ENCODE measurements at places on chromosomes 1 and 21. TPM values are rescaled to one million over a fixed set of nuclear protein-coding genes. Genes with fewer than 3 reads are reported as not detected.
A peak's percentile ranks its signal among the peaks of the same experiment; 100 is the strongest.

DNA sequence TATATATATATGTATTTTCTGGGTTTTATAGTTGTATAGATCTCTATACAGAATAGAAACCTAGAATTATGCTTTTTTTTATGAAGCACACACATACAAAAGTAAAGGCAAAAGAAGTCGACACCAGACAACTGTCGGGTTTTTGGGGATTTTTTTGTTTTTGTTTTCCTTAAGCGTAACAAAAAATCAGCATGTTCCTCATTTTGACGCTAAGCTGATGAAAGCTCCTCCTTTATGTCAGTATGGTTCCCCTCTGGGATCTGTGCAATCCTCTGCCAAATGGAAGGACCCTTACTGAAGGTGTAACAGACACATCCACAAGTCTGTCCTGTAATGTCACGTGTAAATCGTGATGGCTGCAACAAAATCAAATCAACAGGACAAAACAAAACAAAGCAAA is 226.2 kb downstream of the RHOU start:
- peaks cover 6% of the 10 kb centered on the region for H3K4me1 ChIP-seq
- no peak overlapping the region for H3K27ac ChIP-seq
- no peaks in the 10 kb centered on the region for H3K27me3 ChIP-seq
- DNase-seq: no peak
- H3K36me3 ChIP-seq: no peaks in the 10 kb centered on the region

GRCh38 chr1:43383449-43383848 is 6.2 kb downstream of the MED8 start:
- H3K27ac ChIP-seq: no peak overlapping the region
- peaks cover 8% of the 10 kb centered on the region for H3K36me3 ChIP-seq
- DNase-seq: no peak
- peaks cover 17% of the 10 kb centered on the region for H3K4me1 ChIP-seq
- no peak overlapping the region for H3K4me3 ChIP-seq

DNA sequence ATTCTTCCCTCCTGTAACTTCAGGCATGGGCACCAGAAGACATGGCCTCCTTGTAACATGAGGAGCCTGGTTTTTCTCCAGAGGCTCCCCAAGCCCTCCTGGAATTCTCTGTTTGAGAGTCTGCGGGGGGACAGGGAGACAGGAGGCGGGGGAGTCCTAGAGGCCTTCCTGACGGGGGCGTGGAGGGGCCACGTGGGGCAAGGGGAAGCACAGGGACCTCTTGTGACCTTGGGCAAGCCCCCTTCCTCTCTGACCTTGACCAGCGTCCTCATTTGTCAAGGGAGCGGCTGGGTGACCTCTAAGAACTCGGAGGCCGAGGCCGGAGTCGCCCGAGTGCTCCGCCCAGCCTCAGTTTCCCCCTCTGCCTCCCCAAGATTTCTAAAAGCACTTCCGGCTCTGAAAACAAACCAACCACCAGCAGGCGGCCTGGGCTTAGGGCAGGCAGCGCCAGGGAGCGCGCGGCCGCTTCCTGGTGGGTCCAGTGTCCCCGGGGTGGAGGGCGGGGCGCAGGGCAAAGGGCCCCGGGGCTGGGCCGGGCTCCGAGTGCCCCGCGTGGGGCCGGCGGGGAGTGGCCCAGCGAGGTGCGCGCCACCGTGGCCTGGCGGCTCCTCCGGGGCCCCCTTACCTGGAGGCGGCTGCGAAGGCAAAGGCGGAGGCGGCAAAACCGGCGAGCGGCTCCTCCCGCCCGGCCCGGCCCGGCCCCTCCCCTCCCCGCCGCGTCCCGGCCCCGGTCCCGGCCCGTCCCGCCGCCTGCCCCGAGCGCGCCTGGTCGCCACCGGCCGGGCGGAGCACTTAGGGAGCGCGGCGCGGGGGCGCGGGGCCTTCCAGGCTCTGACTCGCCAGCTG is at the start of gene TMCO4:
Gene TMCO4 (minus strand): TSS at position 687 of the 846 bp plus-strand sequence. CDS start 19,158 bp downstream, outside the sequence.
- peaks cover 23% of the 10 kb centered on the region for H3K4me1 ChIP-seq
- peak within 1 kb of the TSS; percentile 93 for H3K27ac ChIP-seq
- peak within 1 kb of the TSS; percentile 32 for H3K4me3 ChIP-seq
- no peaks in the 10 kb centered on the region for H3K36me3 ChIP-seq
- H3K27me3 ChIP-seq: no peaks in the 10 kb centered on the region

DNA sequence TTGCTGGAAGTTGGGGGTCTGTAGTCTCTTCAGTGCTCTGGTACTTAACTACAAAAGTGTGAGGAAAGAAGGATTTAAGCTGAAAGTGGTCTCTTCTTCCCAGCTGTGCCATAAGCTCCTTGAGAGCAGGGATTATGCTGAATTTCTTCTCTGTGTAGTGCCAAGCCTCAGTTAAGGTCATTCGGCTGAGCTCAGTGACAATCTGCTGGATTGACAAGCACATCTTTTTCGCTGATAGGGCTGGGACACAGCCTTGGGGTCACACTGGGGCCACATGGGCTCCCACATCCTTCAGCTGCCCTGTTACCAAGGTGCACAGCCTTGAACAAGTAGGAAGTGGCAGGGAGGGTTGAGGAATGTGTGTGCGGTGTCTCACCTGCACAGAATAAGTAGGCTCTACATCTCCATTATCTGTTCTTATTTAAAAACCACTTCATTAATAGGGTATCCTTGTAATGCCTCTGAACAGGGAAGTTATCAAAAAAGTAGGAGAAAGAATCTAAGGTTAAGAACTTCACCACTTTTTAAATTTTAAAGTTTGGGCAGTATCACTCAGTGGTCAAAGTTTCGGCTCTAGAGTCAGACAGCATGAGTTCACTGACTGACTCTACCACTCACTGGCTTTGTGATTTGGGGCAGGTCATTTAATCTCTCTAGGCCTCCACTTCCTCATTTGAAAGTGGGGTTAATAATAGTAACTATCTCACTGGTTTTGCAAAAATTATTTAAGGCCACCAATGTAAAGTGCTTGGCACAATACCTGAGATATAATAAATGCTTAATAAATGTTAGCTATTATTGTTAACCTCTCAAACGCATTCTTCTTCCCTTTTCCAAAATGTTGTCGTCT is 10.3 kb downstream of the ZBTB40 start:
- H3K27ac ChIP-seq: no peak overlapping the region
- peaks cover 23% of the 10 kb centered on the region for H3K4me1 ChIP-seq
- no peak for DNase-seq
- H3K27me3 ChIP-seq: no peaks in the 10 kb centered on the region

DNA sequence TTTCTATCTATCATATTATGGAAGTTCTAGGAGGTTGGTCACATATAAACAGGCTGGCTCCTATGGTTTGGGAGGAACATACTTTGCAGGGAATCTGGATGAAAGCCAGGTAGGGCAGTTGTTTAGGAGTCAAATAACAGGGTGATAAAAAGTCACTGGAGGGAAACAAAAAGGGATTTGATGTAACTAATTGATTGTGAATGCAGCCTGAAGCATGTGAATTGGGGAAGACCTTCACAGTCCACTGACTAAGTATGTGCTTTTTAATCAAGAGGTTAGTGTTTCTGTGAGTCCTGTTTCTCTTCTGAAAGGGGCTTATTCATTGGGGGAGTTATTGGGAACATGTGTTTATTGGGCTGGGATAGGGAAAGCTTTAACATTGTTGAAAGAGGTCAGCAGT is 41.3 kb downstream of the HMCN1 start:
- H3K4me1 ChIP-seq: no peaks in the 10 kb centered on the region
- no peaks in the 10 kb centered on the region for H3K27me3 ChIP-seq
- no peak overlapping the region for H3K27ac ChIP-seq
- no peaks in the 10 kb centered on the region for H3K36me3 ChIP-seq
- no peak overlapping the region for H3K4me3 ChIP-seq

DNA sequence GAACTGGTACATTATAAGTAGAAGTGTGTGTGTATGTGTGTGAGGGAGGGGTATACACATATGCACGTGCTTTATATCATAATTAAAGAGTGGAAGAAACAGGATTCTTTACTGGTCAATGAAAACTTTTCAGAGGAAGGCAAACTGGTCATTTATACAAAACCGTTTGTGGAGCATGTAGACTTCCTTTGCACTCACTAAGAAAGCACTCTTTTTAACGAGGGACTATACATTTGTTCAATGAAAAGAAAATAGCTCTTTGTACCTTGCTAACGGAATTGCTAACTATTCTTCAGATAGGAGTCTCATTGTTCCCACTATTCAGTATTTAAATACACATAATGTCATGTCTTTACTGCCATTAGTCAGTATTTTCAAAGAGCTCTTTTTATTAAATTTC is 219.3 kb downstream of the ST6GALNAC3 start:
- no peaks in the 10 kb centered on the region for H3K36me3 ChIP-seq
- no peaks in the 10 kb centered on the region for H3K4me1 ChIP-seq
- no peak for DNase-seq
- H3K27ac ChIP-seq: no peak overlapping the region
- H3K27me3 ChIP-seq: no peaks in the 10 kb centered on the region
- no peak overlapping the region for H3K4me3 ChIP-seq

- no peaks in the 10 kb centered on the region for H3K27me3 ChIP-seq
- no peaks in the 10 kb centered on the region for H3K36me3 ChIP-seq
- no peak overlapping the region for H3K27ac ChIP-seq
- H3K4me1 ChIP-seq: peaks cover 21% of the 10 kb centered on the region
- no peak for DNase-seq
These were observed 88.3 kb upstream of the SELENON start for GRCh38 chr1:25711555-25712298.

DNA sequence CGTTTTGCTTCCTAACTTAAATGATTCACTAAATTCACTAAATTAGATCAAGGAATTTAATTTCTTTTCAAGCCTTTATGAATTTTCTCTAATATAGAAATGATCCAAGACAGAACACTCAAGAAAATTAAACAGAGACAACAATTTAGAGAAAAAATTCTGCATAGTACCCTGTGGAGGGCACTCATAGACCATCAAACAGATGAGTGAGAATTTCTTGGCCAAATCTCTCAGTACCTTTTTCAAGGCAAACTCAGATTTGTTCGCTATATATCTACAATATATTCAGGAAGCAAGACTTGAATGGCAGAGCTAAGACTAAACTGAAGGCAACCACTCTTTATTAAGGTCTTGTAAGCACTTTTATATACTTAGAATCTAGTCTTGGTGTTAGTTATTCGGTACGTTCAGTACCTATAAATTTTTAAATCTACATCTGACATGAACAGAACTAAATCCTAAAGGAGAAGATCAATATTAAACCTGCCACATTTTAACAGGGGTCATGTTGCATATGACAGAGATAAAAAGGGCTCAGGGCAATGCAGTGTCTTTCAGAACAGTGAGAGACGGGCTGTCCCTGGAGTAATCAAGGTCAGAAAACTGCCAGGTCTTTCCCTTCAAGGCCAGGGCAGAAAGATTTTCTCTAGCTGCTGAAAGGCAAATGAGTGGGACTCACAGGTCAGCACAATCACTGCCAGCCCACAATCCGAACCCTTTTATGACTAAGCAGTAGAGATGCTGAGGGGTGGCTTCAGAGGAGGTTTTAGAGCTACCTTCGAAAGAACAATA is 118.8 kb upstream of the TMPRSS15 start:
- H3K27ac ChIP-seq: no peak overlapping the region
- no peaks in the 10 kb centered on the region for H3K27me3 ChIP-seq
- no peaks in the 10 kb centered on the region for H3K4me1 ChIP-seq
- no peak overlapping the region for H3K4me3 ChIP-seq

DNA sequence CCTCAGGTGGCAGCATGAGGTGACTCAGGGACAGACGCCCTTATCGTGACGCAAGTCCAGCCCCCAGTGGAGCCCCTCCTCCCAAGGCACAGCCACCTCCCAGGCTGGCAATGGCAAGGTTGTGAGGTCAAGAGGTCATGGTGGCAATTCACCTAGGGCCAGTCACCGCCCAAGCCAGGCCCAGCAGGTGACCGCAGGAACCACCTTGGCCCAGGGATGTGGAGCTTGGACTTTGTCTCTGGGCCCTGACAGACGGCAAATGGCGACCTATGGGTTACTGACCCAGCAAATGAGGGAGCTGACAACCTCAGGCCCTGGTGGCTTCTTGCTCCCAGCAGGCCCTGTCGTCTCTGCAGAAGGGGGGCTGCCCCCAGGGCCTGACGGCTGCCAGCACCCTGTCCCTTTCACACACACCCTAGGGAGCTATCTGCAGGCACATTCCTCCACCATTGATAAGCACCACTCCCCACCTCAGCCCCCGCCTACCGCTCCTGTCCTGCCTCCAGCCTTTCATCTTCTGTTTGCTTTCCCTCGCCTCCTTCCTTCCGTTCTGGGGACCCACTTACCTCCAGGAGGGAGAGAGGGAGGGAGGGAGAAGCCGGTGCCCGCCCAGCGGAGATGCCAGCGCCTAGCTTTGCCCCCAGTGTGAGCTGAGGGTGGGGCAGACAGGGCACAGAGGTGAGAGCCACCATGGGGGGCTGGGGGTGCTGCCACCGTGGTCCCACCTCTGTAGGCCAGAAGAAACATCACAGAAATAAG is 12.1 kb downstream of the EPHA2 start:
- H3K27ac ChIP-seq: peak overlapping the region; percentile 79
- no peak overlapping the region for H3K4me3 ChIP-seq
- H3K27me3 ChIP-seq: no peaks in the 10 kb centered on the region
- H3K36me3 ChIP-seq: peaks cover 2% of the 10 kb centered on the region

Gene CD101
- 0.33 TPM for total RNA-seq

Gene OXCT2
- total RNA-seq: 2.6 TPM

Gene FMOD
- 14.2 TPM for total RNA-seq

Gene GJC2
- 0.33 TPM for total RNA-seq
